ENCODE measurements at places on chromosomes 16 and 17.

DNA sequence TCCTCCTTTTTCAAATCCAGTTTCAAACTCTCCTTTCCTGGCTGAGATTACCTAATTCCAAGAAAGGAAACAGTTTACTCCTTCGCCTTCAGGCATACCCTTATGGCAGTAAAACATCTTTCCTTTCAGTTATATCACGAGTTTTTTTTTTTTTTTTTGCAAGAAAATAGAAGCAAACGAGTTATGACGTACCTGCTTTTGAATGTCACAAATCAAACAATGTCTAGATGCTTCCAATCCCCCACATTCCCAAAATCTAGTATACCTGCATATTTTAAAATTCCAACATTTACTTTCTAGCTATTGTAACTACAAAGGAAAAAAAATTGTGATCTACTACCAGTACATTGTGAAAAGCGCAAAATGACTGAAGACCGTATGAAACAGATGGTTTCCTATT lies 28.9 kb downstream of the GSPT1 start:
- no peak for DNase-seq

DNA sequence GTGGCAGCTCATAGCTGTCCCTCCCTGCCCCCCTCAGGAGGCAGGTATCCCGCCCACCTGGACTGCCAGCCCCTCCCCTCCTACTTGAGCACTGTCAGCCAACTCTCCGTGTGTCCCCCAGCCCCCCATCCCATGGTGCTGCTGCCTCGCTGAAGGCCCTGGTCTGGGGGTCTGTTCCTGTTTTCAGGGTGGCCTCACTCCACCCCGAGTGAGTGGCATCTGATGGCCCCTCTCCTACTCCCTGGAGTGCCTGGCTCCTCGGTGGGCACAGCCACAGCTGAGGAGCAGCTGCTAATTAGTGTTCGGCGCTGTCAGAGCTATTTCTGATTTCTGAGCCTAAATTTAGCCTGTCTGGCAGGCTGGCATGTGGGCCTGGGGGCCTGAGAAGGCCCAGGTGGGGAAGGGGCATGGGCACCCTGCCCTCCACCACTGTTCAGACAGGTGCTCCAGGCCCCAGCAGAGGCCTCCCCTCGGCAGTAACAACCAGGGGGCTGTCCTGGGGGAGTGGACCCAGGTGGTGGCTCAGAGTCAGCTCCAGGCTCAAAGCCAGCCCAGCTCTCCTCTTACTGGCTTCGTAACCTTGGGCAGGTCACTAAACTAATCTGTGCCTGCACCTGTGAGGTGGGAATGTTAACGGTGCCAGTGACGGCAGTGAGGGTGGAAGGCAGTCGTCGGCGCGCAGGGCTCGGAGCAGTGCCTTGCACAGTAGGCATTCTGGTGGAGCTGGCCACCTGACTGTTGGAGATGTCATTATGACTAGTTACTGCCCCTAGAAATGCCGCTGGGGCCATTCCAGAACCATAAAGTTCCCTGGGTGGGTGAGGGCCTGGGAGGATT lies 6.5 kb downstream of the FMNL1 start:
- DNase-seq: no peak

GRCh38 chr17:80959330-80960036 lies 32.2 kb upstream of the CHMP6 start:
- no peak for DNase-seq

- no peak for DNase-seq
Measured at GRCh38 chr16:79823639-79824038, 223.1 kb upstream of the MAF start.

GRCh38 chr16:84891149-84891795 lies 71.5 kb downstream of the CRISPLD2 start:
- DNase-seq: no peak

DNA sequence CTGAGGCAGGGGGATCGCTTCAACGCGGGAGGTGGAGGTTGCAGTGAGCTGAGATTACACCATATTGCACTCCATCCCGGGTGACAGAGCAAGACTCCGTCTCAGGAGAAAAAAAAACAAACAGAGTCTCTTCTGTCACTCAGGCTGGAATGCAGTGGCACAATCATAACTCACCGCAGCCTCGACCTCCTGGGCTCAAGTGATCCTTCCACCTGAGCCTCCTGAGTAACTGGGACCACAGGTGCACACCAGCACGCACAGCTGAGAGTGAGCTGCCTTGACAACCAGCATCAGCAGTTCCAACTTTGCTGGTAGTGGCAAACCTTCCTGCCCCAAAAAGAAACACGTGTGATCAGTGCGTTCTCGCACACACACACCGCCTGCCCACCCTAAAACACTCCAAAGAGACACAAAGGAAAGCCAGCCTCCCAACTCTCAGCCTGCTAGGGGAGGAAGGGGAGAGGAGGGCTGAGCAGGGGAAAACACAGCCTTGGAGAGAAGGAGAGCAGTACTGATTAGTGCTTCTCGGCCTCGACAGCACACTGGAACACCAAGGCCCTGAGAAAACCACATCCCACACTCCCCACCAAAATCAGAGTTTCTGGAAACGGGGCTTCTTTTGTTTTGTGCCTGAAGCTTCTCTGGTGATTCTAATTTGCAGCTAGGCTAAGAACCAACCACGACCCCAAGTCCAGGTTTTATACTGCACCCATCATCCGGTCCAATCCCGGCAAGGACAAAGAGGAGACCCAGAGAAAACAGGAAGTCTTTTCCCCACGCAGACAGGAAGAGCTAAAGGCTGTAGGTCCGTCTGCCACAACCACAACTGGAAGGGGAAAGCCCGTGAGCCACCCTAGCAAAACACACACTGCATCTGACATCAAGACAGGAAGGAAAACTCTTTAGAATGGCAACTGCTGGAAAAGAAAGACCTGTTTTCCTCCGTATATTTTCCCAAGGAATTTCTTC lies 28.8 kb downstream of the ZCCHC14 start:
- peak; percentile 18 for DNase-seq

Measured in GM18507 (cell line).